Cortex of kidney (tissue), 1 donor: ENCODE measurements at places on chromosomes 6 and 20.

DNA sequence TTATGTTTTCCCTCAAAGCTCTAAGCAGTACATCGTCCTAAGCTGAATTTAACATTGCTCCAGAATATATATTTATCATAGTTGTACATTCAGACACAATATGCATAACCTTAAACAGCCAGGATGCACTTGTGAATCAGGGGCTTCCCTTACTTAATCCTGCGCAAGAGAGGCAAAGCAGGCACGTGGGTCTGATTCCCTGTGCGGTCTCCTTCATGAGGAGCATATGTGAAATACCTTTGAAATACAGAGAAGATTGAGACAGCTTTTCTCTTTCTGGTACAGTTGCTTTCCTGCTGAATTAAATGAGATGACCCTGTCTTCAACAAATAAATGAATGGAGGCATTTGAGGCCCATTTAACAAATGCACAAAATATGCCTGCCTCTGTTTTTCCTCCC lies 1.5 kb downstream of the HTR1E start:
- DNase-seq, result no peak

- DNase-seq, result no peak
Observed at GRCh38 chr20:17872959-17873358, 95.6 kb downstream of the SNX5 start.

GRCh38 chr6:160042788-160043301 lies 74.0 kb downstream of the IGF2R start:
- no peak for DNase-seq

DNA sequence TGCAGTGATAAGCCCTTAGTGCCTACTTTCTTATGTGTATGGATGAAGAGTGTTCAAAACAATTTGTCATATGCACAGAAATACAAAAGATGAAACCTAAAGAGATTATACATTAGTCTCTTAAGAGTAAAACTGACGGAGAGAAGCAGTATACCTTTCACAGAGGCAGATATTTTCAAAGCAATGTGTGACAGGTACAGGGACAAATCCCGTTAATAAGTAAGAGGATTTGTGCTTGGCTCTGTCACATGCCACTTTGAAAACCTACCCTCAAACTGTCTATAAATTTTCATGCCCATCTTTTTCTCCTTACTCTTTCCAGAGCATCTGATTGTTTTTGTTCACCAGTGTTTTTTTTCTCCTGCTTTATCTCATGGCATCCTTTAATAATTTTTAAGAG lies 741.3 kb upstream of the MMS22L start:
- no peak for DNase-seq

- DNase-seq, result no peak
Observed at GRCh38 chr6:100796049-100796823, 84.9 kb downstream of the ASCC3 start.

DNA sequence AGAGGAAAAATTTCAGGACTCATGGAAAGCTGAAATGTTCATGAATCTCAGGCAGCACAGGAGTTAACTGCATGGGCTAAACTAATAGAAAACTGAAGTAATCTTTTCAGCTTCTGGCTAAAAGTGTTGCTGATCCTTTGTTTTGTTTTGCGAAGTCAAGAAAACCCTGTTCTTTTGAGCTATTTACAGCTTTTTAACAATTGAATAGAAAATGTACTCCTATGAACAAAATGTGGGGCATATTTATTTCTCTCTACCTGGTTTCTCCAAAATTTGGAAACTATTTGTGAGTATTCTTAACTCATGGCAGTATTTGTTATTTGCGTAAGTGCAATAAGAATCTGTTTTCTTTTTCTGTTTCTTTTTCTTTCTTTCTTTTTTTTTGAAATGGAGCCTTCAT lies 818.8 kb upstream of the CITED2 start:
- no peak for DNase-seq

GRCh38 chr6:100447900-100448748 lies 16.6 kb downstream of the SIM1 start:
- DNase-seq, result no peak

DNA sequence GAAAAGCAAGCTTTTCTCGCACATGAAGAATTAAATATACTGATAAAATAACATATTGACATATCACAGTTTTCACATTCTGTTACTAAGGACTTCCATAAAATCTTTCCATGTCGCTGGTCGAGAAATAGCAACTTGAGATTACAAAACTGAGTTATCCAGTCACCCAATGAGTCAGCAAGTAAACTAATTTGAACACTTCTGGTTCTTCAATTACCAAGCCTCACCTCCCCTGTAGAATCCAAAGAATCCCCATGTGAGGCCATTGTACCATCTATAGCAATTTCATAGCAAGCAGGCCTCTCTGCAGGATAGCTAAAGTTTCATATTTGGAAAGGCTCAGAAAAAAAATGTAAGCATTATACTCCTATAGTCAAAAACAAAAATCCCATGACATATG lies 87.3 kb downstream of the PKHD1 start:
- DNase-seq, result no peak

GRCh38 chr6:53358440-53359094 lies 9.8 kb upstream of the ELOVL5 start:
- no peak for DNase-seq

DNA sequence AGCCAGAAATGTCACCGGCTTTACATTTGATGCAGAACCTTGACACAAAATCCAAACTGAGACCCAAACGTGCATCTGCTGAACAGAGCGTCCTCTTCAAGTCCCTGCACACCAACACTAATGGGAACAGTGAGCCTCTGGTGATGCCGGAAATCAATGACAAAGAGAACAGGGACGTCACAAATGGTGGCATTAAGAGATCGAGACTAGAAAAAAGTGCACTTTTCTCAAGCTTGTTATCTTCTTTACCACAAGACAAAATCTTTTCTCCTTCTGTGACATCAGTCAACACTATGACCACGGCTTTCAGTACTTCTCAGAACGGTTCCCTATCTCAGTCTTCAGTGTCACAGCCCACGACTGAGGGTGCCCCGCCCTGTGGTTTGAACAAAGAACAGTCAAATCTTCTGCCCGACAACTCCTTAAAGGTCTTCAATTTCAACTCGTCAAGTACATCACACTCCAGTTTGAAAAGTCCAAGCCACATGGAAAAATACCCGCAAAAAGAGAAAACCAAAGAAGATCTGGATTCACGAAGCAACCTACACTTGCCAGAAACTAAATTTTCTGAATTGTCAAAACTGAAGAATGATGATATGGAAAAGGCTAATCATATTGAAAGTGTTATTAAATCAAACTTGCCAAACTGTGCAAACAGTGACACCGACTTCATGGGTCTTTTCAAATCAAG lies 108.4 kb downstream of the RTN4IP1 start:
- no peak for DNase-seq

DNA sequence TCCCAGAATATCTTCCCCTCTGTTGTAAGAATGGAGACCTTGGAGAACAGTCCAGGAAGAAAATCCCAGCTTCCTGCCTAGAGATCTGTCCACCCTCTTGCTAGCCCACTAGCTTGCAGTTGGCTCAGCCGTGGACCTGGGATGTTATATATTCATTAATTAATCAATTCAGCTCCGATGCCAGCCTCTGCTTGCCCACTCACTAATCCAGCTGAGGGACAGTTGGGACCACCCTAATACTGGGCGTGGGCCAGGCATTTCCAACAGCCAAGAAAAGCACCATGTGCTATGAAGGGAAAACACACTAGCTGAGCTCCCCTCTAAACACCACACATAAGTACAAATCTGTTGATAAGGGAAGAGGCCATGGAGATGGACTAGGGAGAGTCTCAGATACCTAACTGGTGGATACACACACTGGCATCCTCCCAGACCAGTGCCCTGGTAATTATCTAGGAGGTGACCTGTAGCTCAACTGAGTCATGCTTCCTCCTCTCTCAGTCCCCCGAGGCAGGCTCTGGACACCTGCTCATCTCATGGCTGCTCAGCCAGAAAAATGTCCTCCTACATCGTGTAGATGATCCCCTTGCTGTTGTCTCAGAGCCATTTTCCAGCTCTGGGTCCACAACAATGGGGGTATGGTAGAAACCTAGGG lies 78.9 kb downstream of the ANKRD60 start:
- no peak for DNase-seq

DNA sequence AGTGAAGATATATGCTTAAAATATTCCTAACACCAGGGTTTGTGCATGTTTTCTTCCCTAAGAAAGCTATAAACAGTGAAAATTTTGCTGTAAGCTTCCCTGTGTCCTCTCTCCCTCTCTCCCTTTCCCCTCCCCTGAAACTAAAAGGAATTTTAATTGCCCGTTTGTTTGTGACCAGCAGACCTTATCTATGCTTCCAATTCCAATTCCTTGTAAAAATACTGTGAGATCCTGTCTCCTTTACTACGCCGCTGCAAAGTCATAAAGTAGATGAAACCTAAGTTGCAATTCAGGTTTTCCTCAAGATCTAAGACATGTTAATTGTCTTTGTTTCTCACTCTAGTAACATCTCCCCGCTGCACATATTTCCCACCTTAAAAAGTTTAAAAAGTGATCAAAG lies 82.3 kb downstream of the DNAH8 start:
- DNase-seq, result no peak

DNA sequence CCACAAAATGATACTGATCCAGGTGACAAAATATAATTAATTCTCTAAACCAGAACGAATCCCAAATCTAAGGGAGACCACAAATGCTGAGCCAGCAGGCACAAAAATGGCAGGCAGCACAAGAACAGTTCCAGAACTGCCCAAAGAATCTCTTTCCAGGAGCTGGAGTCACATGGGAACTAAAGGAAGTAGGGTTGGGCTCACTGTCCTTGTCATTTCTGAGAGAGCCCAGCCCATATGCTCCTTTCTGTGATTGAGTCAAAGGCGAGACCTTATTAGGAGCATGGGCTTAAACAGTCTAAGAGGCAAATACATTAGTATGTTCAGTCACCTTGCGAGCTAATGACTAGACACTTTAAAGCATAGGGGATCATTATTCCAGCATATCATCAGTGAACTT lies 327.6 kb upstream of the ARID1B start:
- DNase-seq, result no peak

DNA sequence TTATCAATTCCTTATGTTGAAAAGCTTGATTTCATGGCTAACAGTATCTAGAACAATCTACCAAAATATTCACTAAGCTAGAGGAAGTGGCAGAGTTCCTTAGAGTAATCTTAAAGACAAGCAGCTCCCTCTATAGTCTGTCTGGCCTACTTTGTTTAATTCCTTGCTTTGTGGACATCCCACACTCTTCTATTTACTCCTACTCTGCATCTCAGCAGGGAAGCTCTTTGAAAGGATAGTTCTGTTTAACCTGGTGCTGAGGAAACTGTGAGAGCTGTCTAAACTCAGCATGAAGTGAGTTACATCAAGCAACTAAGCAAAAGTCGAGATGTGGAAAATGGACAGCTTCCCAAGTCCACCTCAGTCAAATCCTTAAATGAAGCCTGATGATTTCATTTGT lies 4.3 kb downstream of the REV3L start:
- no peak for DNase-seq

- no peak for DNase-seq
Observed at GRCh38 chr6:11202513-11203305, 29.8 kb downstream of the NEDD9 start.

GRCh38 chr6:29537714-29538403 lies 21.7 kb downstream of the UBD start:
- no peak for DNase-seq

- no peak for DNase-seq
Observed at GRCh38 chr20:9574776-9575175, 60.4 kb downstream of the LAMP5 start.

GRCh38 chr6:149055195-149055899 lies 262.2 kb upstream of the TAB2 start:
- DNase-seq, result no peak

DNA sequence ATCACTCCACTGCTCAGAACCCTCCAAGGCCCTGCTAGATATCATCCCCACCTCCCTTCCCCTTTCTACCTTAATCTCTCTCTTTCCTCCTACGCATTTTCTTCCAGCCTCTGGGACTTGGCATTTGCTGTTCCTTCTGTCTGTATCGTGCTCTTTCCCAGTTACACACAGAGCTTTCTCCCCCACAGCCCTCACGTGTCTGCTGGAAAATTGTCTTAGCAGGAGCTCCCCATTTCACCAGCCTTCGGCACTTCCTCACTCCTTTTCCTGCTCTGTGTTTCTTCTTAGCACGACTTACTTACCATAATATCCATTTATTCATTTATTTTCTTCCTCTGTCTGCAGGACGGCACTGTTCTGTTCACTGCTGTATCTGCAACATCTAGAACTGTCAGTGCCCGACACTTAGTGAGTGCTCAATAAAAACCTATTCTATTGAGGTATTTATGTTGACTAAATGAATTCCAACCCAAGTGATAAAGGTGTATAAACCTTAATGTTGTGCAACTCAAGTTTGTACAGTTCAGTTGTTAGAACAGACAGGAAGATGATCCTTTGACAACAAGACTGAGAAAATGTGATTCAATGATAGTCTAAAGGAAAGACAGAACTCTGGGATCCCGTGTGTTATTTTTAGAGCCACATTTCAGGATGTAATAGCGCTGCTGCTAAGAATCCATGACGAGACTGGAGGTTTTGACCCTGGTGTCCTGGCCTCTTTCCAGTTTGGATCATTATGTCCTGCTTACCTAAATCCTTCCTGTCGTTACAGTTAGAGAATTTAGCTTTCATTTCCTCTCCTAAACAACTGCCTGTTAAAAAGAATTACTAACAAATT lies 170.1 kb upstream of the LAMP5 start:
- no peak for DNase-seq
